ENCODE measurements at places on chromosomes 12 and 14. TPM values are rescaled to one million over a fixed set of nuclear protein-coding genes. Genes with fewer than 3 reads are reported as not detected.

DNA sequence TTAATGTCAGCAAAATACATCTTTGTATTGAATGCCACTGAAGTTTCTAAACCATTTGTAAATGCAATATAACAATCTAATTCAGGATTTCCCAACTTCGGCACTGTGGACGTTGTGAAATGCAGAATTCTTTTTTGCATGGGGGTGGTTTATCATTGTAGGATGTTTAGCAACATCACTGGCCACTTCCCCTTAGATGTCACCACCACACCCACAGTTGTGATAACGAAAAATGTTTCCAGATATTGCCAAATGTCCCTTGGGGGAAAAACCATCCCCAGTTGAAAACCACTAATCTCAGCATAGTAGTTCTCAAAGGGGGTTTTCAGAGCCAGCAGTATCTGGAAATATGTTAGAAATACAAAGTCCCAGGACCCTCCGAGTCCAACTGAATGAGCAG, 203.3 kb downstream of the NAV3 start:
- no peak for DNase-seq

The FAM222A gene
- 6.5 TPM for polyA plus RNA-seq

- DNase-seq, result no peak
Measured at GRCh38 chr12:25041006-25041741, 92.3 kb upstream of the BCAT1 start.

DNA sequence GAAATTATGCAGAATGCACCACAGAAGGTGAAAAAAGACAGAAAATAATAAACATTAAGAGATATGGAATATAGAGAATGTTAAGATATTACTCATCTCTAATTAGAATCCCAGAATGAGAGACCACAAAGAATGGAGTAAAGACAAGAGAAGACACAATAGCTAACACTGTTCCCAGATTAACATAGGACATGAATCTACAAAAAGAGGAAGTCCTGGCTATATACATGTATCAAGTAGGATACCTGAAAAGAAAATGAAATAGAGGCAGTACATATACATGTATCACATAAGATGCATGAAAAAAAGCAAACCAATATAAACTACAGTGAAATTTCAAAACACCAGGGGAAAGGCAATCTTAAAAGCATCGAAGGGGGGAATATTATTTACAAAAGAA, 5.6 kb upstream of the EPS8 start:
- DNase-seq, result no peak

GRCh38 chr12:117159674-117160073, 30.6 kb downstream of the FBXO21 start:
- no peak for DNase-seq

- no peak for DNase-seq
Measured at GRCh38 chr14:27410981-27411380, 813.1 kb upstream of the NOVA1 start.

The PRR13 gene
- 184 TPM for polyA plus RNA-seq

- DNase-seq, result peak; percentile 50
Measured at GRCh38 chr12:88931598-88931997, 351.3 kb upstream of the KITLG start.

The IKBIP gene
- polyA plus RNA-seq, result 25.0 TPM

GRCh38 chr14:40248671-40249070, 816.4 kb upstream of the FBXO33 start:
- no peak for DNase-seq

DNA sequence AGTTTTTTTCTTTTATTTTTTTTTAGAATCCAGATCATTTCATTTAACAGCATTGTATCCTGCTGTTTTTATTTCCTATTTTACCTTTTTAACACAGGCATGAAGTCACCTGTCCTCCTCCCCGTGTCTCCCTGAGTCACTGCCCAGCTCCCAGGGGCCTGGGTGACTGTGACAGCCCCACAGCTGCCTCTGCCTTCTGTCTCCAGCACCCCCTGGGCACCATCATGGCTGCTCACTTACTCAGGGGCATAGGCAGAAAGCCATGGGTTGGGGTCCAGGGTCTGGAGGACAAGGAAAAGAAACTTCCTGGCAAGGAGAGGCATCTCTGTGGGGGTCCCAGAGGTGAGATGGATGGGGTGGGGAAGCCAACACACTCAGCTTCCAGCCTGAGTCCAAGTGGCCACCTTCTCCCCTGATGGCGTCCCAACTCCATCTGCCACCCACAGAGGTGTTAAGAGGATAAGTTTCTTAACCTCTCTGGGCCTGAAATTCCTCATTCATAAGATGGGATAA, 25.3 kb downstream of the TMEM63C start:
- no peak for DNase-seq

GRCh38 chr12:68031881-68032739, 42.9 kb downstream of the IFNG-AS1 start:
- DNase-seq, result no peak

DNA sequence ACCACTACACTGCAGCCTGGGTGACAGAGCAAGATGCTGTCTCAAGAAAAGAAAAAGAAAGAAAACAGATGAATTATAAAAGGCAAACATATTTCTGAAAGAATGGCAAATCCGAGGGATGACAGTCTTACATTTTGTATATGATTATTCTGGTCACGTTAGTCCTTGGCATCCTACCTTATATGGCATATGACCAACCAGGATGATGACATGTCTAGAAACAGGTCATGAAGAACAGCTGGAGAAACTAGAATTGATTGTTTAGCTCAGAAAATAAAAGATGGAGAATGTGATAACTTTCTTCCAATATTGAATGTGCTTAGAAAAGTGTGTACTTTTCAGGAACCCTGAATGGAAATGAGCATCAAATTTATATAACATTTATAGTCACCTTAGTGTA, 19.2 kb downstream of the SLC2A14 start:
- no peak for DNase-seq

GRCh38 chr14:68082698-68083291, 263.2 kb downstream of the RAD51B start:
- DNase-seq, result no peak

DNA sequence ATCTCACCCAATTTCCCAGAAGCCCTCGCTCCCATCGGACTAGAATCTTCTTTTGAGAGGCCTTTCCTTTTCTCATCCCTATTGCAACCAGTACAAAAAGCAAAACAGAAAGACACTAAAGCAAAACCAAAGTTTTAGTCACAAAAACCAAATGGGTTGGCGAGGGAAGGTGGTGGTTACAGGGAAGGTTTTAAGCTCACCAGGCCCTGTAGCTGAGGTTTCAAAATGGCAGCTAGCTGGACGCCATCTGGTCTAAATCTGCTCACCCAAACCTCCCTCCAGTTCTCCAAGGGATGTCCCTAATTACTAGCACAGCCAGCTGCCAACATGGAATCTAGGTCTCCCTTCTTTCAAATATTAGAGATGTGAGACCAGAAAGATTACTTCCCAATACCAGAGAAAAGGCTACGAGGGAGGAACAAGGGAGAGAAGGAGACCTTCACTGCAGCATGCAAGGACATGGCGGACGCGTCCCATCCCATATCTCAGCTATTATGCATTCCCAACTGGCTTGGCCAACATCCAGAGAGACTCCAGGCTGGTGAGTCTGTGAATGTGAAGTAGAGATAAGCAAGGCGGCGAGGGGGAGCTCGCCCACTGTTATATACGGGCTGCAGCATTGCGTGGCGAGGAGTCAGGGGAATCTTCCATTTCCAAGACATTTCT, 70.8 kb downstream of the DPF3 start:
- no peak for DNase-seq

The BEGAIN gene
- polyA plus RNA-seq, result 2.2 TPM

DNA sequence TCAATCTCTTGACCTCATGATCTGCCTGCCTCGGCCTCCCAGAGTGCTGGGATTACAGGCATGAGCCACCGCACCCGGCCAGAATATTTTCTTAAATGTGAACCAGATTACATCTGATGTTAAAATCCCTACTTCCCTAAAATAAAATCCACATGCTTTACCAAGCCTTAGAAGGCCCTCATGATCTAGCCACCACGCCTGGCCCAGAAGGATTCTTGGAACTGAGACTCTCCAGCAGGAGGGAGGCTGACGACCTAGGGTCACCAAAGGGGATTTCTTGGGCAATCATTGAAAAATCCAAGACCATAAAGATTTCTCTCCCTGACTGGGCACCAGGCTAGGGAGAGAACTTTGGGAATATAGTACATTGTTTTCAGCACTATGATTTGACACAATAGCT, 25.2 kb upstream of the RASSF3 start:
- no peak for DNase-seq

GRCh38 chr14:101957406-101958234, 6.8 kb upstream of the DYNC1H1 start:
- DNase-seq, result no peak

GRCh38 chr12:62301080-62301798, 41.0 kb downstream of the USP15 start:
- no peak for DNase-seq

The APOLD1 gene
- 12.1 TPM for polyA plus RNA-seq

DNA sequence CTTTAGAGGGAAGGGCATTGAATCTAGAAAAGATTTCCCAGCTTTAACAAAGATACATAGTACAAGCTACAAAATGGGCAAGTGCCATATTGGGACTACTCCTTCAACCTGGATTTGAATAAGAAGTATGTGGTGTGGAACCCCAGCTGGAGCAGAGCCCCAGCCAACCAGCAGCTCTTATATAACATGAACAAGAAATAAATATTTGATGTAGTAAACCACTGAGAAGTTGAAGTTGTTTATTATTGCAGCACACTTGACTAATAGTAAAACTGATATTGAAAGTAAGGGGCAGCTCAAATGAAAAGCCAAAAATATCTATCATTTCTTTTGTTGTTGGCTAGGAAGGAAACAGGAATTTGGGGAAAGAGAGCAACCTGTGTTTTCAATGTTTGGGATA, 701.8 kb downstream of the TMTC2 start:
- no peak for DNase-seq

- DNase-seq, result no peak
Measured at GRCh38 chr12:37548266-37548805, 768.2 kb upstream of the ALG10B start.

DNA sequence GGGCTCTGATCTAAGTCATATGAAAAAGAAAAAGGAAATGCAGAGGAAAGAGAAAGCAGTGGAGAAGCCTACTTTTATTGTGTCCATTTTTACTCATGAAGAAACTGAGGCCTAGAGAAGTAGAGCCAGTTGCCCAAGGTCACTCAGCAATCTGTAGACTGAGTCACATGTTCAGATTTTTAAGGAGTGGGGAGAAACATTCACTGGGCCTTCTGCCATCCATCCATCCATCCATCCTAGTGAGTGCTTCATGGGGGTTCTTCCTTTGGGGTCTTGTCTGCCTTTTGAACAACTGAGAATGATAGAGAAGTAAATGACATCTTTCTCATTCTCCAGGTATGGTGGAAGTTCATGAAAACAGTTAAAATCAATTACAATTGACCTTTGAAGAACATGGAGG, 233.6 kb upstream of the SRRM4 start:
- no peak for DNase-seq

DNA sequence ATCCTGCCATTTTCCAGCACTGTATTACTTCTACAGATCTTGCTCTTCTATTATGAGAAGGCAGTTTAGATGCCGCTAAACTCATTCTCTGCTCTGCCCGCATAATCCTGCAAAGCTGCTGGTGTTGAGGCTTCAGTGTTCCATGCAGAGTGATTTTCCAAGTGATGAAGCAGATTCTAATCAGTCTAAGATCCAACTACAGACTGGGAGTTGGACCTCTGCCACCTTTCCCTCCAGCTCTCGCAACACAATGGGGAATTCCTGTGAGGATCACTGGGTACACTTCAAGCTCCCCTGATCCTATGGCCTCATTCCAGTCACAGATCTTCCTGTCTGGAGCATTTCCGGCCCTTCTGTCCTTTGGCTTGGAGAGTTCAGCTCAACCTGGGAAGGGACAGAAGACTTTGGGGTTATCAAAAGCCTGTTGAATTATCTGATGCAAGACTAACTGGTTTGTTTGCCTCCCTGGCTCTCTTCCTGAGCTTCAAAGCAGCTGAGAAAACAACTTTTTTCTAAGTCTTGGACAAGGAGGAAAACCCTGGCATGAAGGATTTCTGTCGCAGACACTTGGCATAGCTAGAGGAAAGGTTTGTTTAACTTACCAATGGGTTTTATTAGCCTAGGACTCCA, 333.9 kb downstream of the ZFP36L1 start:
- DNase-seq, result no peak

- peak; percentile 28 for DNase-seq
Measured at GRCh38 chr12:91819132-91819447, 326.6 kb downstream of the BTG1 start.

- DNase-seq, result no peak
Measured at GRCh38 chr12:66497008-66497897, 181.6 kb downstream of the GRIP1 start.

The ZCCHC8 gene
- 57.2 TPM for polyA plus RNA-seq

DNA sequence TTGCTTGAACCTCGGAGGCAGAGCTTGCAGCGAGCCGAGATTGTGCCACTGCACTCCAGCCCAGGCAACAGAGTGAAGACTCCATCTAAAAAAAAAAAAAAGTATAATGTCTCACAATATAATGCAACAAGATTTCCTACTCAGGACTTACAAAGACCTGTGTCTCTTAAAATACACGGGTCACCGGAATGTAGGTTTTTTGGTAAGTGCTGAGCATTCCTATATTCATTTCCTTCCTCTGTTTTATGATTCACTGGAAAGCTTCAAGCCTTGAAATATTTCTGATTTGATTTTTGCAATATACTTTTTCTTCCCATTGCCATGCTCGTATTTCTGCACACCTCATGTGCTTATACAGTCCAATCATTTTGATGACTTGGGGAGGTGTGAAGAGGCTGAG, 245.8 kb downstream of the FBXL14 start:
- DNase-seq, result no peak

DNA sequence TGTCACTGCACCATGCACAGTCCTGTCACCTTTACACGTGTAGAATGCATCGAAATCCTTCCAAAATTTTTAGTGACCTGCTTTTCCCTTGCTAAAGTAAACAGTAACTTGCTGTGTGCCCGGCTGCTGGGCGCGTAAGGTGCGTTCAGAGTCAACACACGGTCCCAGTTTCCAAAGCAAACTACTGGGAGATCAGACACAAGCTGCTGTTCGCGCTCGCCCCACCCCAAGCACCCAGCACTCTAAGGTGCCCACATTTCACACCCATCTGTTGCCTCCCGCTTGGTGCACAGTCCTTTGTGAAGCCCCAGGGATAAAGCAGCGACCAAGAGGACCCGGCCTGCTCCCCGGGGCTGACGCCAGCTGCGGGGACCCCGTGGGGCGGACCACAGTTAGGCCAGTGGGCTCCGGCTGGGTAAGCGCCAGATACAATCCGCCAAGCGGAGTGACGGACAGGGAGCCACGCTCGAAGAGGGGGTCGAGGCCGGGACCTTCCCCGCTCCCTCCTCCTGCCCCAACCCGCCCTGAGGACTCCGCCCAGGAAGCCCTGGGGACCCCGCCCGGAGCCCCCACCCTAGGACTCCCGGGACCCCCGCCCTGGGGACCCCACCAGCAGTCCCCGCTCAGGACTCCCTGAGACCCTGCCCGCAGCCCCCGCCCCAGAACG, 633 bp downstream of the STX2 start:
- DNase-seq, result no peak

GRCh38 chr12:109928058-109928656, 28.1 kb downstream of the TCHP start:
- DNase-seq, result no peak
